Femur (tissue), 1 donor: ENCODE measurements at places on chromosomes 4 and X.

DNA sequence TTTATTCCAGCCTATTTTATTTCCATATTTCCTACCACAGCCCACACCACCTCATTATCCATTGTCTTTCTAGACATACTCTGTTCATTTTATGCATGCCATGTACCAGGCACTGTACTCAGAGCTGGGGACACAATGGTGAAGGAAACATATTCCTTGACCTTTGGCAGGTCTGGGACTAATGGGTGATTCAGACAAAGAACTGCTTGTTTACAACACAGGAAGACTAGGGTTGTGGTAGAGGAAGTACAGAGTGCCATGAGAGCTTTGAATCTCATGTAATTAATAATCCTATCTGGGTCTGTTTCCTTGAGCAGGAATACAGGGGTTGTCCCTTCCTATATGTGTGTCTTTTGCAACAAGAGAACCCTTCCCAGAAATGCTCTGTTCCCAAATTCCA, 75.1 kb upstream of the NUDT10 start:
- no peak for DNase-seq

DNA sequence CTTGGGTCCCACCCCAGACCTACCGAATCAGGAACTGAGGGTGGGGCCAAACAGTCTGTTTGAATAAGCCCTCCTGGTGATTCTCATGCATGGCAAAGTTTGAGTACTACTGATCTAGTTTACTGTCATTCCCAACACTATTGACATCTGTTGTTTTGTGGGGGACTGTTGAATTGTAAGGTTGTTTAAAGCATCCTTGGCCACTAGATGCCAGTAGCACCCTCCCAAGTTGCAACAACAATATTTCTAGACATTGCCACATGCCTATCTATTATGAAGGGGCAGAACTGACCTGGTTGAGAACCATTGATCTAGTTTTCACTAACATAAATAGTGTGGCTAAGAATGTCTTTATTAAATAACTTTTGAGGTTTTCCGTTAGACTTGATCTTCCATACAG, 15.1 kb downstream of the TAF9B start:
- DNase-seq, result no peak

DNA sequence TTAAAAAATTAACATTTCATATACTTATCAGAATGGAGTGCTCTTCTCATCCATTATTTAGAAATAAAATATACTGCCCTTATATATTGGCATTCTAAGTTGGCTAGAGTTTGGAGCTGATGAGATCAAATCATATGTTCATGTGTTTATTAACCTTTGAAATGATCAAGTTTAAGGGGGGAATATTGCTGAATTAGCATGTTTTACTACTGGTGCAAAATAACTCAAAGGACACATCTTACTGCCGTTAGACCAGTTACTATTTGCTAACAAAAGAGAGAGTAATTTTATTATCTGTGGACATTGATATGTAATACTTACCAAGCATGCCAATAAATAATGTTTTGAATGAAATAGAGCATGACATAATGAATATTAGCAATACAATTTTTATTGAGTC, 901.0 kb downstream of the CCSER1 start:
- no peak for DNase-seq

DNA sequence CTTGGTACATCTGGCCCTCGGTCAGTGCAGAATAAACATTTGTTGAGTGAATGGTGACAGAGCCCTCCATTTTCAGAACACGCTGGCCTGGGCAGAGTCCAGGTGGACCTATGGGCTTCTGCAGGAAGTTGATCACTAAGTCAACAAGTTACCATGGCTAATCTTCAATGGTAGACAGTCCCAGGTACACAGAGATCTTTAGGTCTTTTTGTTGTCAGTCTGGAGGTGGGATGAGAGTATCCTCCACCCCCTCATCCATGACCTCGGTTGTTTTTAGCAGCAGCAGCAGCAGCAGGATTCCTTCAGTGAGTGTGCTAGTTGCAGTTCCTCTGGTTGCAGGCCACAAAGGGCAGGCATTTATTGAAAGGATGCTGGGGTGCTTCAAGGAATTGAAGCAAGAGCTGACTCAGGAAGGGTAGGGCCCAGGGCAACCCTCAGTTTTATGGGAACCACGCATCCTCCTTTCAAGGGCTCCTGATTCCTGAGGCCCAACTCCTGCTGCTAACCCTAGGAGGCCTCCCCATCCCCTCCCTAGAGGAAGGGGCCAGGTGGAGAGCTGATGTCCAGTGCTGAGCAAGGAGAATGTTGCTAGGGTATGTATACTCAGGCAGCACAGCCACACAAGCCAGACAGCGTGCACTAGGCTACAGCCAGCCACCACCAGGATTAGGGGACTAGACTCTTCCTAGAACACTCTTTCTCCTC, 1.7 kb upstream of the USP27X start:
- DNase-seq, result no peak

- no peak for DNase-seq
Measured at GRCh38 chr4:36292556-36293188, 11.3 kb downstream of the DTHD1 start.

DNA sequence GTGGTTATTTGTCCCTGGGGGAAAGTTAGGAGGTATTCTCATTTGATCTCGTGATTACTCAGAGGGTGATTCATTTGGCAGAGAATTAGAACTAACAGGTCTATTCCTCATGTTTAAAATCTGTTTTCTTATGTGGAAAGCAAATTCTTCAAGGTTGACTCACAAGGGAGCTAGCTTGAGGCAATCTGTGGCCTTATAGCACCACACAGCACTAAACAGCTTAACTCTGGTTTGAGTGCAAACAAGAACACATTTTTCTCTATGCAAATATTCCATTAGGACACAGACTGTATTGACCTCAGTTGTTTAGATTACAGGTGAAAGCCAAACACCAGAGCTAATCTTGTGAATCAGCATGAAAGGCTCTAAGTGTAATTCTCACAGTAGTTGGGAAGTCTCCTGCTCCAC, 694.4 kb upstream of the POU3F4 start:
- DNase-seq, result no peak

DNA sequence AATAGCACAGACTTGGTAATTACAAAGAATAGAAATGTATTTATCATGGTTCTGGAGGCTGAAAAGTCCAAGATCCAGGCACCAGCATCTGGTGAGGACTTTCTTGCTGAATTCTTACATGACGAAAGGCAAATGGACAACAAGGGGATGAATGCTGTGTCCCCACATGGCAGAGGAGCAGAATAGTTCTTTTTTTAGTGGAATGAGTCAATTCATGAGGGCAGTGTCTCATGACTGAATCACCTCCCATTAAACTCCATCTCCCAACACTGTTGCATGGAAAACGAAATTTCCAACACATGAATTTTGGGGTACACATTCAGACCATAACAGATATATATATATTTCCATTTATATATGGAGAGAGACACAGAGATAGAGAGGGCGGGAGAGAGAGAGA, 628.3 kb downstream of the TRIML1 start:
- no peak for DNase-seq

GRCh38 chr4:94536649-94537469, 85.1 kb downstream of the PDLIM5 start:
- DNase-seq, result no peak

- no peak for DNase-seq
Measured at GRCh38 chr4:166895771-166896170, 338.5 kb downstream of the SPOCK3 start.
